ENCODE measurements at places on chromosomes 7 and 10.

- no peak for DNase-seq
Observed at GRCh38 chr10:130864961-130865818, 446.3 kb downstream of the TCERG1L start.

DNA sequence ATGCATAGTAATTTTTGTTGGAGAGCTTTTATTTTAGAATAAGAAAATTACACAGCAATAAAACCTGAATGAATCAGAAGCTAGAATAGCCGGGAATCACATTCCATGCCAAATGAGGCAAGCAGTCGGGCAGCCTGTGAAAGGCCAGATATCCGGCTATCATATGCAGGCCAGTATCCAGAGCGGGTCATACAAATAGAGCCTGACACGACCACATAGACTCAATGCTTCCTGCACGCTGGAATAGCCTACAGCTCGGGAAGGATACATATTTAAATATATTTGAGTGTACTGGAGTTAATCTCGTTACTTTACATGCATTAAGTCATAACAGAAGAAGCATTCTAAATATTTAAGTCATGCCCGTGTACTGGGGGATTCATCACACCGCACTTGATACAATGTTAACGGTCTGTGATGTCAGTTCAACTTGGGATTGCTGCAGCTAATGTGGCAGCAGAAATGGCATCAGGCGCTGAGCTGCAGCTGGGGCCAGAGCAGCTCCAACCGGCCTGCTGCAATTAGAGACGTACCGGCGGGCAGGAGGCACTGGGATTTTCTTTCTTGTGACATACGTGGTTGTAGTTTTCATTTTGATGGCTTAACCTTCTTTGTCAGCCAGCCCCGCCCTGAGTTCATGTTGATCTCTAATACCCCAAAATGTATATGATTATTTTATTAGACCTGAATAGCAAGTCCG, 112.0 kb downstream of the EBF3 start:
- no peak for DNase-seq

DNA sequence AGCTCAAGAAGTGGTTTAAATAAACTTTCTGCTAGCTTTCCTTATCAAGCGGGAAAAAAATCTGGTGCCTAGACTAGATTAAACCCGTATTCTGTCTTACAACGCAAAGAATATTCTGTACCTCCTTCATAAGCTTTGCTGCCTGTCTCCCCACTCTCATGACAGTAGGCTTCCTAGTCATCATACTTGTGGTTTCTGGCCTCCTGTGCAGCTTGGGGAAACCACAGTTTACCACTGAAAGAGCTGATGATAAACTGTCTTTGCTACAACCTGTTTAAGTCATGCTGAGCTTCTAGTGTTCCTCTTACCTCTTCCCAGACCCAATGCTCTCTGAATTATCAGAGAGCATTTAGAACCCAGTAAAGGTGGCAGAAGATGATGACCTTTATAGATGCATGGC, 55.0 kb downstream of the PODXL start:
- DNase-seq = no peak

GRCh38 chr7:35805876-35806275, 5.0 kb downstream of the SEPTIN7 start:
- no peak for DNase-seq

GRCh38 chr7:136050462-136050847, 73.3 kb upstream of the MTPN start:
- DNase-seq = no peak

DNA sequence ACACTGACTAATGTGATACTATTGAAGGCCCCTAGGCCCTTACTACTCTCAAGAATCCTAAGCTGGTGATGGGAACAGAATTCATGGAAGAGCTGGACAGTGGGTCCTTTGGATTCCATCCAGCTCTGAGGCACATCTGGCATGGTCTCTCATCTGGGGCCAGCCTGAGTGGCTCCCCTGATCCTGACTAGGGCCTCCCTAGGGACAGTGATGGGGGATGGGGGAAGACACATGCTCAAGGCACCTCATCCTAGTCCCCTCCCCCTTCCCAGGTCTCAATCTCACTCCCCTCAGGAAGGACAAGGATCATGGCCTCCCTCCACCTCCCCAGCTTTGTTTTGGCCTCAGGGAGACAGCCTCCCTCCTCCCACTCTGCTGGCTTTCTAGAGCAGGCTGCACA, 1.8 kb downstream of the KCNIP2 start:
- DNase-seq = no peak

- no peak for DNase-seq
Observed at GRCh38 chr10:111822661-111823060, 360.9 kb downstream of the GPAM start.

DNA sequence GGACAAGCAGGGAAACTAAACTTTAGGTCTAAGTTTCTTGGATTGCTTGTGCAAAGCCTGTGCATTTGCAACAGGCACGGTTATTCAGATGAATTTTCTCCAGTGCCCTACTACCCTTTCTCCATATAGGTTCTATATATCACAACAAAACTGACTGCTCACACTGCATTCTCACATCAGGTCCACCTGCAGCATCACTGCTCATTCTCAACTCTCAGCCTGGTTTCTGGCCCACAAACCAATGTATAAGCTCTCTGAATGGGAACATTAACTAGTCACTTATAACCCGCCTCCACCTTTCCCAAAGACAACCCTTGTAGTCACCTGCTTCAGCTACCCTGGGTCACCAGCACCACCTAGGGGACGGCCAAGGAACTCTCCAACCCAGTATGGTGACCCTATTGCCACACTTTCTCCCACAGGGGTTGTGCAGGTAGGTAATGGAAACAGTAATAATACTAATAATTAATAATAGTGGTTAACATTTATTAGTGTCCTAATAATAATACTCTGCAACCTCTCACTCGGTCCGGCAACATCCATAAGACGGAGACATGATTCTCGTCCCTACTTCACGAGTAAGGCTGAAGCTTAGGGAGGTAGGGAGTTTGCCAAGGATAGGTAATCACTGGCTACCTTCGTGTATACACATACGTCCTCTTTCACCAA, 97.3 kb downstream of the CLEC2L start:
- DNase-seq = peak; percentile 51

GRCh38 chr7:106010866-106011265, 47.8 kb downstream of the CDHR3 start:
- DNase-seq = no peak

DNA sequence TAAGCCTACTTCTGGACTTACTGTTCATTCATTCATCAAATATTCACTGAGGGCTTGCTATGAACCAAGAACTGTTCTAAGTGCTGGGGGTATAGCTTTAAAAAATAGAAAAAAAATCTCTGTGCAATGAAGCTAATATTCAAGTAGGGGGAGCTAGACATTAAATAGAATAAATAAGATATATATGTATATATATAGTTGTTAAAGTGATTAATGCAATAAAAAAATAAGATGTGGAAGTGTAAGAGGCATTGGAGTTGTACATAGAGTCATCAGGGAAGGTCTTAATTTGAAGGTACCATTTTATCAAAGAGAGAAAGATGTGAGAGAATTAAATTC, 181.2 kb upstream of the AGR3 start:
- no peak for DNase-seq

GRCh38 chr10:27506280-27506679, 2.2 kb downstream of the RAB18 start:
- DNase-seq = no peak

DNA sequence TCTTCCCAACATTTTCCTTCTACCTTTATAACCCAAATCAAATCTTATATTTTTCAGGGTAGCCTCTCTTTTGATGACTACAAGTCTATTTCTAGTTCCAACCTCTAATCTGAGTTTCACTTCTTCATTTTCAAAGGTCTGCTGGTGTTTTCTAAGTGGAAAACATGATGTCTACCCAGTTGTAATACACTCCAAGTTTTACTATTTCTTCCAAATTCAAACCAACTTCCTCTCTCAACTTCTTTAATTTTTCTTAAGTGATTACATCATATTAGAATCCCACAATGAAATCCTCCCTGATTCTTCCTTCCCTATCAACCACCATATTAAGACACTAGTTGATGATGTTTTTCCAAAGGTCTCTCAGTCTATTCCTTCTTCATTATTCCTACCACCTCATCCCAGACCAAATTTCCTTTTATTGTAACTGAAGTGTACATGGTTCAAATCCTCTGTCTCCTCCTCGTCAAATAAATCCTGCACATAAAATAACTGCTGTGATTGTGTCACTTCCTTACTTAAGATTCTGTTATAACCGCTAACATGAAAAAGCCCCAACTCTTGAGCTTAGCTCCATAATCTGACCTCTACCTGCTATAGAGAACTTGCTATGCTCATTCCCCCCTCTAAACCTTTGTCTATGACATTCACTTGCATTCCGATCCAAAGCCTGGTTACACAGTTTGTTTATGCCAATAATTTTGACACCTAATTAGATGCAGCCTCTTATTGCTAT, 12.7 kb downstream of the TAS2R38 start:
- DNase-seq = no peak

- DNase-seq = no peak
Observed at GRCh38 chr7:47576866-47577306, 5.0 kb downstream of the TNS3 start.

DNA sequence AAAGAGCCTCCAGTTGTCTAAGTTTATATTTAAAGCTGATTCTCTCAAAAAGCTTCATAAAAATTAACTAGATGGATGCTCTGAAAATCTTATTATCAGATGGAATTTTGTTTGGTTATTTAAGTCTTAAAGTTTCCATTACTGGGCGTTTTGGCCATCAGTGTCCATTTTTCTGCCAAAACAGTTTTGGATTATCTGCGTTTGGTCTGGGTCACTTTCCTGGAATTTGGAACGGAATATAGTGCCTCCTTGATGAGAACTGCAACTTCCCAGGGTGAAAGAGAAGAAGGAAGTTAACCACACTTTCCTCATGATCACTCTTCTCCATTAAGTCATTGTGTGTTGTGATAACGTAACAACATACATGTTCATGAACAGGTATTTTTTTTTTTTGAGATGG, 764.9 kb upstream of the AUTS2 start:
- no peak for DNase-seq

GRCh38 chr7:80589631-80590030, 48.8 kb upstream of the CD36 start:
- DNase-seq = no peak

DNA sequence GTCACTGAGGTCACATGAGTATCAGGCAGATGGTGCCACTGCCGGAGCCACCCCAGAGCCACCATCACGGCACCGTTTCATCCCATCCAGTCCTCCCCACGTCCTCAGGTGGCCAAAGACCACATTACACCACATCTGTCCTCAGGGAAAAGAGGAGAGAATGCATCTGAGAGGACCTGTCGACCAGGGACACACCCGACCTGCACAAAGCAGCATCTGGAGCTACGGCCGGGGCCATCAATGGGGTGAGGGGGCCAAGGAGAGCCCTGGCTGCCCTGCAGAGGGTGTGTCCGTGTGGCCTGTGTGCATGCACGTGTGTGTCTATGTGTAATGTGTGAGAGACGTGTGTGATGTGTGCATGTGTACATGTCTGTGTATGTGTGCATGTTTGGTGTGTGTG, 480.6 kb downstream of the DNAJB6 start:
- no peak for DNase-seq

GRCh38 chr7:2248984-2249694, 7.1 kb downstream of the NUDT1 start:
- no peak for DNase-seq

DNA sequence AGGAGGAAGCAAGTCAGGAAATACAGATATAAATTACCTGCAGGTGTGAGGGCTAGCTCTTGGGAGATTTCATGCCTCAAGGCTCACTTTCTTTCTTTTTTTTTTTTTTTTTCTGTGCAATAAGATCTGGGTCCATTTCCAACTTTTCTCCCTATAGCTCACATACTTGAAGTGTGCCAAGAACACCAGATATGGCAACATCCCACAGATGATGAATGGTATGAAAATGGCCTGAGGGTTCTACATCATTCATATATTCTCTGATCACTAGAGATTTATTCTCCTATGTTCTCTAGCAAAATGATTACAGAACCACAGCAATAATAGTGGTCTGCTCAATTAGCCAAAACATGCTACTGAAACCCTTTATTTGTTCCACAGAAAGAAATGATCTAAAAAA, 117.2 kb downstream of the LRRTM3 start:
- no peak for DNase-seq

Measured in stimulated activated CD4-positive, alpha-beta T cell treated with anti-CD3 and anti-CD28 coated beads, TNF-alpha, amount 100 ng/mL, for 1 hour (primary cell).